ENCODE measurements at places on chromosomes 6 and 20.

DNA sequence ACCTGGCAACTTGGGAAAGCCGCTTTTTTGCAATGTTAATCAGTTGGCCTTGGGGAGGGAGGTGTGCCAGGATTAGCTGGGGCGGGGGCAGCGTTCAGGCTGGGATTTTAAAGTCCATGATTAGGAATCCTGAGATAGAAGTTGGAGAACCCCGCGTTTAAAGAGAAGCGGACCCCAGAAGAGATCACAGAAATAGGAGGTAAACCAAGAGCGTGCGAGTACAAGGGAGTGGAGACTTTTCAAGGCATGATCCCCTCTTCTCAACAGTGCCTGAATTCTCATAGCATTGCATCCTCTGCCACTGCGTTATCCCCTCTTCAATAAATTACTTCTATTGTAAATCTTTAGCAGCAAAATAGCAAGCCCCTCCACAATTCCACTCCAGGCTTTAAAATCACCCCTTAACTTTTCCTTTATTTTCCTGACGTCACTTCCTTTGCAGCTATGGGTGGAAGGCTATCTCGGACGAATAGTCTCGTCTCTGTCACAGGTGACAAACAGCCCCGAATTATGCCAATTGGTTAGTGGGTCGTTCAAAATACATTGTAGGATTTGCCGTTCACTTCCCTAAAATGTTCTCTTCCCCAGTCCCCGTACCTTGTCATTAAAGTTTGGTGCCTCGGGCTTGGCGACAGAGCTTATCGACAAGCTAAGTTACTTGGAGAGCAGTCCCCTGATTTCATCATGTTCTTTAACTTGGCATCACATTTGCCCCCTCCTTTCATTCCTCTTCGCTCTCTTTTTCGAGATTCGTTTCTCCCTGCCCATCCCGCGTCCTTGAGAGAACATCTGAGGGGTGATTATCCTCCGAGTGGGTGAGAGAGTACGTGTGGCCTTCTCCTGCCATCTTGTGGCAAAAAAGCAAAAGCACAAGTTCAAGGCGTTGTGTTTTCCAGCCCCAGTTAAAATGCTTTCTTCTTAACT is 17.1 kb downstream of the OR2B2 start:
- peak; percentile 54 for DNase-seq

GRCh38 chr20:19937651-19938420 is 79.3 kb upstream of the NAA20 start:
- DNase-seq = no peak

GRCh38 chr6:35967076-35967774 is 46.3 kb upstream of the SRPK1 start:
- DNase-seq = no peak

DNA sequence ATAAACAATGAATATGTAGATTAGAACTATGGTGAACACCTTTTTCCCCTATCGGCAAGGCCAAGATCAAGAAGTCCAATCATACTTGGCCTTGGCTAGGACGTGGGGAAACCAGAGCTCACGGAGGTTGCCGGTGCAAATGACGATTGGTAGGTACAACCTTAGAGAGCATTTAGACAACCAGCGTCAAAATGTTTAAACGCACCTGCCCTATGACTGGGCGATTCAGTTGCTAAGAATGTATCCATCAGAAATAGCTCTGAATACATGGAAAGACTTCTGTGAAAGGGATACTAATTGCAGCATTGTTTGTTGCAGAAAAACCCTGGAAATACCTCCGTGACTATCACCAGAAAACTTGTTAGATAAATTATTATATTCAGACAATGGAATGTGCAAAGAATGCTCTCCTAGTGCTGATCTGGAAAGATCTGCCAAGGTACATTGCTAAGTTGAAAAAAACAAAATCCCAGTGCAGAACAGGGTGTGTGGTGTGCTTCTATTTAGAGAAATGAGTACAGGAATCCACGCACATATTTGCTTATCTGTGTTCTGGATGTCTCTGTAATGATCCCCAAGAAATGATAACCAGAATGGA is 48.0 kb upstream of the PTPN1 start:
- no peak for DNase-seq

DNA sequence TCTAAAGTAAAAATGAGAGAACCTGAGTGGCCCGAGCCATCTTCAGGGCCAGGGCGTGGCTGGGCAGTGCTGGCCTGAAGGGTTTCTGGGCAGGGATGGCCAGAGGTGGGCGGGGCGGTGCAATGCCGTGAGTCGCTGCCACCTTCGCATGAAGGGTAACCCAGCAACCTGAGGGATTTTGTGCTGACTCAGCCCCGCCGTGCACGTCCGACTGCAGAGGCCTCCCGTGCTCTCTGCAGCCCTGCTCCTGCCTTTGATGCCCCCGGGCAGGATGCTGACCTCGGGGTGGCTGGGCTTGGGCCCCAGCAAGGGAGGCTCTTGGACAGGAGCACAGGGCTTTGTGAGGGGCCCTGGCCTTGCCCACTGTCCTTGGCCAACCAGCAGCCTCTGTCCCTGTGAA is 81.7 kb upstream of the GATA5 start:
- no peak for DNase-seq

DNA sequence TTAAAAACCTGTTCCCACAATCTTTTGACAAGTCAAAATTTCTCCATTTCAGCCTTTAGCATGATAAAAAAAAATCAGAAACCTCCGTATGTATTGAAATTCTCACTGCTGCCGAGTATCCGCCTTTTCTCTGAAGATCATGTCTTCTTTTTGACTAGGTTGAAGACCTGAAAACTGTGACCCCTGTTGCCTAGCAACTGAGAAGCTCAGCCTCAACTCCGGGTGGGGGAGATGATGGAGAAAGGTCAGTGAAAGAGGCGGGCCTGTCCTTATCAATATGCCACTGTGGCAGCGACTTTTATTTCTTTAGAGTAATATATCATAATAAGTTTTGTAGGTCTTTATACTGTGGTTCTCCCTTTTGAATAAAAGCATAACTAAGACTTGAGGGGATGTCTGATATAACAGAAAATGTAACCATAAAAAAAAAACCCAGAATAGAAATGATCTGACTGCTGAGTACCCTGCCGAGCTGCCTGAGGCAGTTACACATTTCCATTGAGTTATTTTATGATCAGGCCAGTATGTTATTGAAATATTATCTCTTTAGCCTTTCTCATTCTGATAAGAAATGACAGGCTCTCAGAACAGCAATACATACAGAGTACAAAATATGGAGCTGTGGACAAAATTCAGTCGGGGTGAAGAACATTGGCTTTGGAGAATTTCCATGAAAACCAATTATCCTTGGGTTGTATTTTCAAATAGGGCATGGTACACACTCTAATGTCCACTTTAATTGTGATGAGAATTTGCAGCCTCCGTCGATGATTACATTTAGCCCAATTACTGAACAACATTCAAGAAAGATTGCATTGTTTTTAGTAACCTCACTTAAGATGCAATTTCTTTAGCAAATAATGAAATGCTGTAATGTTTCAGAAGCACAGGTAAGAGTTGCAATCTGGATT is 136.7 kb upstream of the EEF1E1 start:
- DNase-seq = no peak

GRCh38 chr20:42795111-42795695 is 394.5 kb downstream of the PTPRT start:
- no peak for DNase-seq

DNA sequence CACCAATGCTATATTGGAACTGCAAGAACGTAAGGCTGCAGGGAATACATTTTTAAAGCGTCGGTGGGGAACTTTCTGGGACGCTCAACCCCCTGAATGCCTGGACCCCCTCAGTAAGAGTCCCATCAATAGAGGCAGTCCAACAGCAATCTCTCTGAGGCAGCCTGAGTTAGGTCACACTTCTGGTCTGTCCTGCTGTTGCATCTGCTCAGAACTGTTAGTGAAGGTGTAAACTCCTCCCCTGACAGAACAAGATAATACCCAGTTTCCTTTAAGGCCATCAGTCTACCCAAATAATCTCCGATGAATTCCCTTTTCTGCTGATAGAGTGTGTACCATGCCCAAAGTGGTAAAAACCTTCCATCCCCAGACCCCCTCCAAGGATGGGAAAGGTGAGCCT is 1.1 kb upstream of the RNGTT start:
- DNase-seq = no peak
